LHCN-M2 (cell line): ENCODE measurements at places on chromosomes 12 and 14. TPM values are rescaled to one million over a fixed set of nuclear protein-coding genes. Genes with fewer than 3 reads are reported as not detected.

GRCh38 chr12:38384816-38385378 is 68.3 kb downstream of the ALG10B start:
- DNase-seq: no peak

DNA sequence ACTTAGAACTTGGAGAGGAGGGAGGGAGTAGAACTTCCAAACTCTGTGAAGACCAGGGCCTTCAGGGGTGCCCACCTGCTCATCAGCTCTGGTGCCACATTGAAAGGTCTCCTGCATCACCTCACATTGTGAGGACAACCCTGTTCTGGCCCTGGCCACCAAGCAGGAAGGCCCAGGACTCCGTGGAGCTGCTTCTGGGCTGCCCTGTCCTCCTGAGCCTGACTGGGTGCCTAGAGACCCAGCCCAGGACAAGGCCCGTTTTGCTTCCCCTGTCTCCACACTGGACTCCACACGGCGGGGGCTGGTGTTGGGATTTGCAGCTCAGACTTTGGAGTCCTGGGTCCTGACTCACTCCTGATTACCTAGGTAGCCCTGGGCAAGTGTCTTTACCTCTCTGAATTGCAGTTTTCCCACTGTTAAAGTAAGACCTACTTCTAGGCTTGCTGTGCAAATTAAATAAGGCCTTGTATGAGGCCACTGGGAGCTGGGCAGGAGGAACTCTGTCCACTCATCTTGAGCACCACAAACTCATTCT is 12.5 kb upstream of the KRT82 start:
- DNase-seq: no peak

DNA sequence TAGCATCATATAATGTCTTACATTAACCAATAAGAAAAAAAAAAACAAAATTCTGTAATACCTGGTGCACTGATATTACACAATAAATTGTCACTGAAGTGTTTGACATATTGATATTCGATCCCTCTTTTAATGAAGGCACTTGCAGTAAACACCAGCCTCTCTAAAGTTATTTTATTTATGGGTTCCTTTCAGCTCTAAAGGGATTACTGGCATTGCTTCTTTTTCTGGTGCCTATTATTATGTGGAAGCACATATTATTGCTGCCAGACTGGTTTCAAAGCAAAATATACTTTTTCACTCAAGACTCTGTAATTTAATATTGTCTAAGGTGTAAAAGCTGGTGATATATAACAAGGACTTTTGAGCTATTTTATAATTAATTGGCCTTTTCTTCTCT is 1090.5 kb downstream of the TRHDE start:
- no peak for DNase-seq

DNA sequence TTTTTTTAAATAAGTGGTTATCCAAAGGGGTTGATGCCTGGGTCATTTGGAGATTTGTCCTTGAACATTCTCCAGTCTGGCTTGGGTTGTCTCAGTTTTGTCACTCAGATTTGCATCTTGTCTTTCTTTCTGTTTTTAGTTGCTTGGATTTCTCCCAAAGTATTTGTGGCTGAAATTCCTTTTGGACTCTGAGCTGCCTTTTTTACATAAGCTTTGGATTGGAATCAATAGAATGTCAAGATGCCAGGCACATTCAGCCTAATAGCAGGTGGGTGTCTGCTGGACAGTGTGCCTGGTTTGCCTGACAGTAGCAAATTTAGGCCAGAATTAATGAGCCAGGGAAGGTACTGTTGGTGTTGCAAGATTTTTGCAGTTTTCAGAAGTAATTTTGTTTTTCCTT is 50.0 kb downstream of the FLRT2 start:
- DNase-seq: no peak

GRCh38 chr12:94676922-94677321 is 26.6 kb upstream of the TMCC3 start:
- no peak for DNase-seq

Gene CMA1
- total RNA-seq: not detected in 2 replicates

Gene ASCL1
- total RNA-seq: not detected in 2 replicates
